Activated T-cell treated with anti-CD3 and anti-CD28 coated beads, Interleukin-2, amount 50 U/mL, for 1 hour (primary cell): ENCODE measurements at places on chromosomes 4 and X.

DNA sequence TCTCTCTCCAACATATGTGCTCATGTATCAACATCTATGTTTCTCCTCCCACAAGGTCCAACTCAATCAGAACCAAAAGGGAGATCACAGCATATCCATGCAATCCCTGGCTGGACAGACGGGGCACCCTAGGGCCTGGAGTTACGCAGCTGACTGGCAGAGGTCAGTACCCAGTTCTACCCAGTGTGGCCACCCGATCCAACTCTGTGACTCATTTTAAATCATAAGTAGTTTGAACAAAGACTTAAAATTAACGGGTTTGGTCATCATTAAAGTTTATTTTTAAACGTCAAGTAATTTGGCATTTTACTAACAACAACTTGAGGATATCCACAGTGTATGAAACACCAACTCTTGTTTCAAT, 59.5 kb downstream of the APBB2 start:
- DNase-seq, result no peak

- DNase-seq, result peak; percentile 21
These were observed 986 bp downstream of the MTMR8 start for GRCh38 chrX:64394059-64394873.

DNA sequence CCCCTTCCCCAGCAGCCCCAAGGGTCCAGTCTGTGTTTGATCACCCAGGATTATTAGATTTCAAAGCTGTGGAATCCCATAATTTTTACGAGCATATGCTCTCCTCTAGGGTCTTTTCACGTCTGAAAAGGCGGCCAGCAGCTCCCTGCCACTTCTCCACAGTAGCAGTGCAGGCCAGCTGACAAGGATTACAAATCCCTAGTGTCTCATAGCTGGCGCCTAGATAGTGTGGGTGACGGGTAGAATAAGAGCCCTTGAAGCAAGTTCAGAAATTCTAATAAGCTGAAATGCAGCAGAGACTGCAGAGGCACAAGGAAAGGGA, 79.4 kb downstream of the RLIM start:
- no peak for DNase-seq

DNA sequence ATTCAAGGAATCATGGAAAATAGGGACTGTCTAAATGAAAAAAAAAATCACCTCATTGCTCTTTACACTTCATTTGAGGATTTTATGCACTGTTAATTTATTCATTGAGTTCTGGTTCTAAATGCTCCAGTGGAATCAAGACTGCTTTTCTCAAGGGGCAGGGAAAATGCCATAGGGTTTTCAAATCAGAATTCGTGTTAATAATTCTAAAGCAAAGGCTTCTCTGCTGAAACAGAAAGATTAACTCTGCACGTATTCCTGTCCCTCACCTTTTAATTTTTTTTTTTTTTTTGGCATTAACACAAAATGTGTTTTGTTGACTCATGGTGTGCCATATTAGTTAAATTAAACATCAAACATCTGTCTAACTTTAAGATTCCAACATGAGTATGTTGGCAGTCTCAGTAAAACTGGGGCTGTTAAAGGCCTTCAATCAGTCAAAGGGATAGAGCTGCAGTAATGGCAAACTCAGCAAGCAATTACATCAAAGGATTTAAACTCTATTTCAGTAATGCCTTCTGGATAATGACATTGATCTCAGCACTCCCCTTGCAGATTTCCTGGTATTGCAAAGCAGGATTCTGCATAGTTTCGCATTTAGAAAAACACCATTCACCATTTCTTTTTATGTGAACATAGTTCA, 878.1 kb downstream of the RAPGEF2 start:
- no peak for DNase-seq

- no peak for DNase-seq
These were observed 10.4 kb downstream of the PRSS48 start for GRCh38 chr4:151287409-151287808.

- DNase-seq, result no peak
These were observed 354.9 kb downstream of the GPAT3 start for GRCh38 chr4:83890816-83891215.

- no peak for DNase-seq
These were observed 10.5 kb downstream of the LGI2 start for GRCh38 chr4:25020236-25020635.

- no peak for DNase-seq
These were observed 633.6 kb downstream of the SPRY1 start for GRCh38 chr4:124030147-124030546.

- DNase-seq, result no peak
These were observed 284.1 kb downstream of the EVC2 start for GRCh38 chr4:5424211-5424610.

- DNase-seq, result no peak
These were observed 154.6 kb downstream of the GUCY2F start for GRCh38 chrX:109327251-109327650.

- no peak for DNase-seq
These were observed 82.3 kb upstream of the S100G start for GRCh38 chrX:16567681-16568080.

DNA sequence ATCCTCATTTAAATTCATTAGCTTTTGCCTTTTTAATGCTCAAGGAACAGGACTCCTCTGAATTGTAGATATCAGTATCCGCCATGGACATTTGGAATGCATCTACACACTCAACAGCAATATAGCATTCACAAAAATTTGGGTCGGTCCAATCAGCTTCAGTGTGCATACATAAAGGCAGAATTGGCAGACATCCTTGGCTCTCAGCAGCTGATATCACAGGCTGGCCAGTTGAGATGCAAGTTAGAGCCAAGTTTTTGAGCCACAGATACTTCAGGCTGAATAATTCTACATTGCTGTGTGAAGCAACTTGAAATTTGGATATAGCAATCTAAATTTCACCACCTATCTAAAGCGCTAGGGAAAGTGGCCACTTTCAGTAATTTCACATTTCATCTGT, 821.1 kb downstream of the PCDH19 start:
- DNase-seq, result no peak

GRCh38 chrX:43266487-43266886, 389.6 kb upstream of the MAOA start:
- DNase-seq, result no peak

- no peak for DNase-seq
These were observed at the start of gene GABRQ for GRCh38 chrX:152637649-152638442. GABRQ (plus strand) TSS chrX:152637895; CDS start chrX:152638203, 308 bp downstream.

GRCh38 chrX:153455571-153455970, 9.7 kb upstream of the TREX2 start:
- no peak for DNase-seq
